Omental fat pad (tissue), 4 donors: ENCODE measurements at places on chromosomes 1 and 21.

DNA sequence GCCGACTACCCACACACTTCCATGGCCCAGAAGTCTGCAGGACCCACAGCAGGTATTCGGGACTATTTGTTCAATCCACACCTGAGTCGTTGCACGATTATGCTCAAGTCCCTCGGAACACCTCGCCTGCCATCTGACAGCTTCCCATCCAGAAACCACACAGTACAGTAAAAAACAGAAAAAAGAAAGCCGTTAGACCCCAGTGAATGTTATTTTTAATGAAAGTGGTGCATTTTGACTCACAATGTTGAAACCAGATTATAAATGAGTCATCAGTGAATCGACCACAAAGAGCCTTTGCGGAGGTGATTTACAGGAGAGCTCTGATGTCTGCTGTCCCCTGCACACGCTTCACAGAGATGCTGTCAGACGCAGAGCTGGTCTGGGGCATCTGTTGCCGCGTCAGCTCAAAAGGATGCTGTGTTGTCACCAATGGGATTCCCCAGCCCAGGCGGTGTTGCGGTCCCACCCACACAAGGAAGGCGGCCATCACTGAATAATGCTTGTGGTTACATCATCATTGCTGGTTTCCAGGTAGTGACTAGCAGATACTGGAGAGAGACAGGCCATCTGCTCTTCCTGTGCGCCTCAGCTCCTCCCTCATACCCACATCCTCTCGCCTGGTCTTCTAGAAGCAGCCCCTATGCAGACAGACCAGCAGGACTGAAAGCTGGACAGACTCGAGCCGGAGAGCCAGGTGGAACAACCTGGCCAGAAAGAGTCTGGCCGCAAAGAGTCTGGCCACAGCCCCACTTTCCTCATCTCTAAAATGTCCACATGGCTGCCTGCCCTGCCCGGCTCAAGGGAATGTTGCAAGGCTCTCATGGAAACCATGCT is 116.8 kb downstream of the TOMM20 start:
- DNase-seq: peak; percentile 38

DNA sequence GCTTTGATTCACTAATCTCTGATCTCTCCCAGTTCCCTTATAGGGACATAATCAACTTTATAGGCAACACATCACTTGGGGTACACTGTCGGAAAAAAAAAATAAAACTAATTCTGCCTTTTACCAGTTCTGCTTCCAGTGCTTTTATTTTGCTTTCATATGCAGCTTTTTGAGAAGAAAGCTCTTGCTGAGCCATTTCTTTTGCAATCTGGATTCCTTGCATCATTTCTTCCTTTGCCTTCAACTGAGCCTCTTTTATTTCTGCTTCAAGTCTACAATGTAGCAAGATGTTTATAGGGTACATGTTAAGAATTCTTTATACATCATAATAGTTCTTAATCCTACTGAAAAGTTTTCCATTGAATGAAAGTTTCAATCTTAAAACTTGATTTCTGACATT is 30.6 kb downstream of the KIF14 start:
- DNase-seq: no peak

- DNase-seq: no peak
These were observed 904 bp upstream of the RPL22 start for GRCh38 chr1:6200188-6200809.

GRCh38 chr1:45206808-45207623 is 611 bp upstream of the ZSWIM5 start:
- DNase-seq: no peak
